Aorta (tissue), 5 donors: ENCODE measurements at places on chromosomes 1 and 21. TPM values are rescaled to one million over a fixed set of nuclear protein-coding genes. Genes with fewer than 3 reads are reported as not detected.

The SFN gene
- 3.7 TPM for total RNA-seq

DNA sequence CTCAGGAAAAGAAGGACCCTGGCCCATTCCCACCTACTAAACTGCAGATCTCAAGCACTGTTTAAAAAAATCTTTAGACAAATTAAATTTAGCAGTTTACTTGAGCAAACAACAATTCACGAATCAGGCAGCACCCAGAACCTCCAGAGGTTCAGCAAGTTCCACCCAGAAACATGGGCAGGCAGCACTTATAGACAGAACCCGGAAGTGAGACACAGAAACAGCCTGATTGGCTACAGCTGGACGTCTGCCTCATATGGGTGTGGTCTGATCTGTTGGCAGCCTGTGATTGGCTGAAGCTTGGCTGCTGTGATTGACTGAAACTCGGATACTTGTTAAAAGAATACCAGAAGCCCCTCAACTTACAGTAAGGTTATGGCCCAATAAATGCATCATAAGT lies 34.7 kb upstream of the COL6A2 start:
- DNase-seq, result no peak

DNA sequence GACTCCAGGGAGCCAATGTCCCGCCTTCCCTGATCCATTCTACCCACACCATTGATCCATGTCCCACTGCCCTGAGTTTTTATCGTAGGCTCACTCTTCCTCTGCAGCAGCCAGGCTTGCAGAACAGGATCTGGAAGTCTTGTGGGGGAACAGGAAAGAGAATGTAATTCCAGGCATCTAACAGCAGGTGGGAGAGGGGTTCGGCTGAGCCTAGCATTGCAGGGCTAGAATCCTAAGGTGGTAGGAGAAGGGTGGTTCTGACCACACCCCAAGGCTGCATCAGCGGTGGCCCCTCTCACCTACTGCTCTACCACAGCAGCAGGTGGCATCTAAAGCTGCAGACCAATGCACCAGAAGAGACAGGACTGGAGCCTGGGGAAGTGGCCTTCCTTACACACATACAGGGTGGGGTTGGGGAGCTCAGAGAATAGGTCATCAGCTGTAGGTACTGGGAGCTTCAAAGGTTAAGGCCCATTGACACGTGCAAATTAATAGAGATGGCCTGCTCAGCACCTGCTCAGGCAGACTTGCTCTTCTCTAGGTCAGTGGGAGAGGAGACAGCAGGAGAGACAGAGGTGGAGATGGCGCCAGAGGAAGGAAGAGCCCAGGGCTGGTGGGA lies 20.5 kb downstream of the KNCN start:
- DNase-seq, result no peak

DNA sequence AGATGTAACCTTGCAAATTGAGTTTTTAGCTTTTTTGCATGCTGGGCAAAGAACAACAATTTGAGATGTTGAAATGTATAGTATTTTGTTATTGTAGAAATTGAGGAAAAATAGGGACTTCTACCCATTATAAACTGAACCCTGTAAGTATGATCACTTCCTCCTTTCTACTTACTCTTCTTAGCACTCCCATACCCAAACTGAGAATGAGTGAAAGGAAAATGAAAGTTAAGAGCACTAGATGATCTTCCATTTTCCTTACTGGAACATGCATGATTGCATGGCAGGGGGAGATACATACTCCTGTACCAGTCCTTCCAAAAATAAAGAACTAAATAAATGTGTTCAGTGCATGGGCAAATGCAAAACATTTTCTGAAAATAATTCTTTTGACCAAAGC lies 107.4 kb upstream of the KIAA1614 start:
- no peak for DNase-seq

DNA sequence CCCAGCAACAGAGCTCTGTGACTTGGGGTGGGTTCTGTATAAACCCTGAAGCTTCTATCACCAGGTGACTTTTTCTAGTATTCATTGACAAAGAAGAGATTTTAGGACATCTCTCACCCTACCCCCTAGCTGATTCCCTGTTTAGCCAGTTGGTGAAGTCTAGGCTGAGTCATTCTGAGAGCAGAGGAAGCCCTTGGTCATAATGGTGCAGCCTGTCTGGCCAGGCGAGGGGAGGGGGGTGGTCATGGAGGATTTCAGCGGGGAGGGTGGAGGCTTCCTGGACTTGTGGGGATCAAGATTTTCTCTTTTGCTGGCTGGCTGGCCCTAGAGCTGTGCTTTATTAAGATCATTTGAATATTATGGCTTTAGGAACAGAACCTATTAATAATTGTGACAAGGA lies 262.6 kb downstream of the CAMTA1 start:
- DNase-seq, result no peak

The C1orf116 gene
- total RNA-seq, result 0.13 TPM

The PDZK1 gene
- total RNA-seq, result 1.2 TPM

- no peak for DNase-seq
Measured at GRCh38 chr1:59078070-59078800, 218.7 kb upstream of the FGGY start.

GRCh38 chr1:86146566-86146965 lies 10.0 kb downstream of the COL24A1 start:
- DNase-seq, result no peak

DNA sequence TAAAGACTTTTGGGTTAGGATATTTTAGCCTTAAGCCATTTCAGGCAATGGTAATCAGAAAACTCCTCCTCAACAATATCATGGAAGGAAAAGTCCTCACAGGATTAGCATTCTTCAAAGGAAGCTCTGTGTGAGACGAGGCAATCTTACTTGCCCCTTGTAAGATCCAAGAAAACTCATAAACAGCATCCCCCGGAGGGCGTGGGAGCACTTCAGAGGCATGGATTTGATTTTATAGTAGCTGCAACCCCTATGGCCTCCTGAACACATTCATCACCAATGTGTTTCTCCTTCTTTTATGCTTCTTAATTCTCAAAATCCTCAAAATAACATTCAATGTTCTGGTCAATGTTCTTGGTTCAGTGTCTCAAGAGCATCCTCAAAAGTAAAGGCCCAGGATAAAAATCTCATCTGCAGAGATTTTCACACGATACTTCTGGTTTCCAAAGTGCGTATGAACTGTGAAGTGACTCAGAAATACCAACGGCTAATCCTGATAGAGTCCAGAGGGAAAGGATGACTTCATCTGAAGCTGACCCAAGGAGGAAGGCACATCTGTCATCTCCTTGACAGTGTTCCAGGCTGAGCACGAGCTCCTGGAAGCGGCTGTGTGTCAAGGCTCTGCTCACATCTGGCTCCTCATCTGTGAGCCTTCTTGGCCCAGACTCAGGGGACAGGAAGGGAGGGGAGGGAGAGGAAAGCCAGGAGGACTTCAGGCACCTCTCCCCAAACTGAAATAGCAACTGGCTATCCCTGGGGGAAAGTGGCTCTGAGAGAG lies 49.3 kb upstream of the PSEN2 start:
- DNase-seq, result peak; percentile 84

The LPAR3 gene
- total RNA-seq, result 0.10 TPM

GRCh38 chr1:118989878-118990378 lies 1.8 kb upstream of the TBX15 start:
- DNase-seq, result no peak

DNA sequence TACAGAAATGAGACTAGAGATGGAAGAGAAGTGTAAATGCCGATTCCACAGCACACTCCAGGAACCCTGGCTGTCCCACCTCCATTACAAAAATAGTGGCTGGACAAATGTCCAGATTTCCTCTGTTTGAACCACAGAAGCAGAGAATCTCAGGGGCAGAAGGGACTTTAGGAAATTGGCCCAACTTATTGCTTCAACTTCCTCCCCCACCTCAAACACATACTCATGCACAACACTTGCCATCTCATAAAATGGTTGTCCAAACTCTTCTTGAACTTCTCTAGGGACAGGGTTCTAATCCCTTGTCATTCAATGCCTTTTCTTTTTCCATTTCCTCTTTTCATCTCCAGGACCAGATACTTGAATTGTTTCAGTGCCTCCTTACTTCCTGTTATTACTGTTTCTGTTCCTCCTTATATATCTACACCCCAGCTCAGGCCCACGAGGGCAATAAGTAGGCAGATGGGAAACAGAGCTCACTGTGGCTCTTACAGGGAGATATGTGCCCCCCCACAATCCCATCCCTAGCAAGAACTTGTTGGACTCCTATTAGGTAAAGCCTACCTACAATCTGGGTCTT lies 8.5 kb upstream of the B4GALT3 start:
- DNase-seq, result peak; percentile 61

DNA sequence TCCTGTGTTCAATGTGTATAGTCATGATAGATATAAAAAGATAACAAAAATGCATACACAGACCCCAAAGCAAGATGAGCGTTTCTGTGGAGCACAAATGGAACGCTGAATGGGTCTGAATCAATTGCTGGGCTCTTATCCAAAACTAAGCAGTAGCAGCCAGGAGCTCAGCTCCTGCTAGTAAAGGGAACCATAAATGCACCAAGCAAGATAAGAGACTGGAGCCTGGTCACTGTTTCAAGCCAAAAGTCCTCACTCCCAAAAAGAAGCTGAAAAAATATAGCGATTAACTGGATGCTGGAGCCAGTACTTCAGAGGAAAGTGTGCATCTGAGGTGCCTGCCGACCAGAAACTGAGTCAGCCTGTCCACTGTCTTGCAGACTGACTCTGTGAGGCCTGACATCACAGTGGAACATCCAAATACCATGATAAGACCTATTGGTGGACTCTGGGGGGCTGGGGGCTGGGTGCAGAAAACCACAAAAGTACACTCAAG lies 68.9 kb downstream of the LRRC8C start:
- no peak for DNase-seq

GRCh38 chr1:245878585-245878984 lies 628.5 kb downstream of the SMYD3 start:
- DNase-seq, result no peak

The CLDN14 gene
- total RNA-seq, result 0.42 TPM

The FNDC5 gene
- 5.6 TPM for total RNA-seq

The MYCBP gene
- total RNA-seq, result 11.9 TPM

The TTLL7 gene
- total RNA-seq, result 107 TPM

- DNase-seq, result no peak
Measured at GRCh38 chr21:35400233-35400939, 351.3 kb upstream of the RUNX1 start.

DNA sequence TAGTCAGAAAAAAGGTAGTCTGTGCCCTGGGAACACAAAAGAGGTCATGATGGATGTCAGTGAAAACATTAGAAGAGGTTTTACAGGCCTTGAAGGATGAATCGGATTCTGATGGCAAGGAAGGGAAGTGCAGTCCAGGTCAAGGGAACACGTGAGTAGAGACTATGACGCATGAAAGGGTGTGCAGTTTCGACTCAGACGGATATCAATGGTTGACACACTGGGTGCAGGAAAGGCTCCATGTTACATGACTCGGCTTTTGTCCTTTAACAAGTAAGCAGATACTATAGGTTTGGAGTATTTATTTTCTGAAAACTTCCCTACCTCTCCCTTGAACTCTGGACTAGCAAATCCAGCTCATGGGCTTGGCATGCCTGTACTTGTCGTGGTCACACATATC lies 55.3 kb downstream of the SEC16B start:
- DNase-seq, result no peak

GRCh38 chr1:243470502-243470901 lies 214.7 kb downstream of the SDCCAG8 start:
- no peak for DNase-seq

- no peak for DNase-seq
Measured at GRCh38 chr1:186849271-186849671, 20.5 kb downstream of the PLA2G4A start.

DNA sequence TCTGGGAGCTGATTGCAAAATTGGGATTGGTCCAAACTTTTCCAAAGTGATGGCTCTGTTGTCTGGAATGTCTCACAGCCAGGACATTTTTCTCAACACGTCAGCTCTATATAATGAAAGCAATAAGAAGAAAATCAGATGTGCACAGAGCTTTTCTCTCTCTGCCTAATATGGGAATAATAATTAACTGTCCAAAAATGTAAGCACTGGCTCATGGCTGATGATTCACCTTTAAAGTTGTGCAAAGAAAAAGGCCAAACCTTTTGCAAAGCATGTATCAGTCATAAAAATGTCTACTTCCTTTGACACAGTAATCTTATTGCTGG lies 30.4 kb downstream of the ZNF281 start:
- DNase-seq, result no peak

GRCh38 chr1:165629848-165630628 lies 996 bp upstream of the MGST3 start:
- no peak for DNase-seq

The ELF3 gene
- 0.68 TPM for total RNA-seq

- no peak for DNase-seq
Measured at GRCh38 chr1:90768098-90768497, 51.0 kb upstream of the BARHL2 start.

DNA sequence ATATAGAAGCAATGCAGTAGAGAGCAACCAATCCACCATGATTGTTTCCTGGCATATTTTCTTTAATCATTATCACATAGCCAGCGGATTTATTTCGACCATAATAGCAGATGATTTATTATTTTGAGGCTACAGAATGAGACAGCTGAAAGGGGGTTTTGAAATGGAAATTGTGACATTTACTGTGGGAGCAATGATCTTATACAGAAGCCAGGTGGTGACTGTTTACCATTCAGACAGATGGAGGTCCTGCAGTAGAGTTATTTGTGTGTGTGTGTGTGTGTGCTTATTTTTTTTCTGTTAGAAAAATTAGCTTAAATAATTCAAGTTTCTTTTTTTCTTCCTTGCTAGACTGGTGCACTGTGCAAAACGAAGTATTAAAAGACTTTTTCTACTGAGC lies 1784.5 kb downstream of the MRPL39 start:
- DNase-seq, result no peak

DNA sequence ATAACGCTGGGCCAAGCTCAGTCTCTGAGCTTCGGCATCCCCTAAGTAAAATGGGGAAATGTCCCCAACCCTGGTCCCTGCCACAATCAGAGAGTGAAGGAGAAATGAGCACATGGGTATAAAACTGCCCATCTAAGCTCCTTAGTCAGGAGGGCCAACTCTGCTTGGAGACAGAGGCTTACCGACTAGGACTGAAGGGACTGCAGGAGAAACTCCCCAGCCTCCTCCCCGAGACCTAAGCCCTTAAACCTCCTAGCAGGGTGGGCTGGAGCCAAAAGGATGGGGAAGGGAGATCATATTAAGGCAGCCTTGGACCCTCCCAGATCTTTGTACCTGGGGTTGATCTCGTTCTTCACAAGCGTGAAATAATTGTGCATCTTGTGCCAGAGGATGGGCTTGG lies 5.5 kb downstream of the ETNK2 start:
- peak; percentile 1 for DNase-seq

The DPT gene
- total RNA-seq, result 73.2 TPM

GRCh38 chr1:82160036-82160435 lies 359.3 kb downstream of the ADGRL2 start:
- DNase-seq, result no peak

GRCh38 chr21:27681841-27682240 lies 715.0 kb upstream of the ADAMTS5 start:
- no peak for DNase-seq

The TESK2 gene
- 5.2 TPM for total RNA-seq

The FAM151A gene
- not detected for total RNA-seq

GRCh38 chr21:41369920-41370839 lies 8.4 kb downstream of the MX2 start:
- peak; percentile 72 for DNase-seq

The MAP3K21 gene
- 1.3 TPM for total RNA-seq

DNA sequence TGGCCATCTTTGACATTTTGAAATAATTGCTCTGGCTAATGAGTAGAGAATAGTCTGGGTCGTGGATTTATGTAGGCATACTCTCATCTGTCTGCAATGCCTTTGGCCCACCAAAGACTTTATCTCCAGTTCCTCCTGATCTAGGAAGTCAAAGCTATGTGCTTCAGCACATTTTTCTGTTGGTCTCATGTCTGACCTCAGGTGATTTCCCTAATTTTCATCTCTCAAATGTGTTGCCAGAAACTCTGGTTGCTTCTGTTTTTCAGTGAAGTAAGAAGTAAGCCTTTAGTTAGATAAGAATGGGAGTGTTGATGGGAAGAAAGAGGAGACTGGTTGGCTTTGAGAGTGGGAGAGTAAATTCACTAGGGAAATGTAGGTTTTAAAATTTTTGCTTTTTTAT lies 66.4 kb downstream of the GPR88 start:
- no peak for DNase-seq
